Daoy (cell line): ENCODE measurements at places on chromosomes 5 and 9. TPM values are rescaled to one million over a fixed set of nuclear protein-coding genes. Genes with fewer than 3 reads are reported as not detected.

The OR1Q1 gene
- total RNA-seq = not detected in 2 replicates

The ZNF608 gene
- total RNA-seq = 19.1 and 21.7 TPM in 2 replicates

The CCDC192 gene
- not detected in 2 replicates for total RNA-seq

The FCN1 gene
- total RNA-seq = not detected in 2 replicates

The COX7C gene
- total RNA-seq = 539 and 714 TPM in 2 replicates

The ZMYND19 gene
- 55.7 and 64.5 TPM in 2 replicates for total RNA-seq

The MARCHF3 gene
- total RNA-seq = 7.5 and 9.9 TPM in 2 replicates

The INSL4 gene
- total RNA-seq = not detected in 2 replicates

The ST8SIA4 gene
- 0.09 and 2.1 TPM in 2 replicates for total RNA-seq

The MAST4 gene
- total RNA-seq = 5.4 and 5.5 TPM in 2 replicates

The KIF20A gene
- total RNA-seq = 105 and 106 TPM in 2 replicates

The MARCOL gene
- total RNA-seq = not detected in 2 replicates

The EFNA5 gene
- total RNA-seq = 4.1 and 5.8 TPM in 2 replicates

The WDR31 gene
- total RNA-seq = 1.1 and 2.3 TPM in 2 replicates

The PGM5 gene
- total RNA-seq = 0.57 TPM in 1 of 2 replicates, not detected in the other

The EIF4E1B gene
- total RNA-seq = not detected in 2 replicates

The C6 gene
- not detected in 2 replicates for total RNA-seq

The OR1J2 gene
- not detected in 2 replicates for total RNA-seq

The SV2C gene
- 0.03 and 0.11 TPM in 2 replicates for total RNA-seq

The CETN3 gene
- total RNA-seq = 38.6 and 80.4 TPM in 2 replicates

The ZNF354C gene
- total RNA-seq = 2.7 and 3.7 TPM in 2 replicates

The MEF2C gene
- total RNA-seq = 3.0 and 5.2 TPM in 2 replicates

The MARCHF11 gene
- total RNA-seq = not detected in 2 replicates

The SLC6A19 gene
- total RNA-seq = not detected in 2 replicates

The ZDHHC11 gene
- total RNA-seq = 2.1 and 3.6 TPM in 2 replicates

The GDNF gene
- total RNA-seq = 1.7 and 1.8 TPM in 2 replicates
